MCF 10A (cell line): ENCODE measurements at places on chromosomes 3 and 15. TPM values are rescaled to one million over a fixed set of nuclear protein-coding genes. Genes with fewer than 3 reads are reported as not detected.

DNA sequence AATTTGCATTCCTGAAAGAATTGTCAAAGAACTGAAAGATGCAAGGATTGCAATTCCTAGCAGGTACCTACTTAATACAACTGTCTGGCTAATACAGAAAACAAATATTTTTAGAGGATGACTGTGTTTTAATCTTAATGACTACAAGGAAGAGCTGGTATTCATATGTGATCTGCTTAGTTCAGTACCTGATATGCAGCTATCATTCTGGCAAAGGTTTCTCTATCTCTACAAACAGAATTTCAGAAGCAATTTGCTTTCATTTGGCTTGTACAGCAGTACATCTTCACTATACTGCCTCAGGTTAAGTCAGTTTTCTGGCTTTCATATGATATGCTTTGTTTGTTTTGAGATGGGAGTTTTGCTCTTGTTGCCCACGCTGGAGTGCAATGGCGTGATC is 51.3 kb downstream of the TBL1XR1 start:
- DNase-seq = no peak

DNA sequence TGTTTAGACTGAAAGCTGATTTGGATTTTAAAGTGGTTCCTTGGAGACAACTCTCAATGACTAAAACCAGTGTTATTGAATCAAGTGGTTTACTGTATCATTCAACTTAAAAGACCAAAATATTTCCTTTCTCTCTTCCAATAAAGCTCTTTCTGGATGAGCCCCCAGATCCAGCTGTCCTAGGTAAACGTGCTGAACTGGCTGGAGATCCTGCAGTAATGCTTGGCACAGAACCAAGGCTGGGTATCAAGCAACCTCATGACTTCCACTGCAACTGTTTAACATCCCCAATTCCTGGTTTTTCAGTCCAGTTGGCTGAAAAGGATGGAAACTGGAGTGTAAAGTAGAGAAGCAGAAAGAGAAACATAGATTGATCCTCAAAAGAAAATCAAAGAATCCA is 28.9 kb downstream of the SEC22C start:
- DNase-seq = no peak

DNA sequence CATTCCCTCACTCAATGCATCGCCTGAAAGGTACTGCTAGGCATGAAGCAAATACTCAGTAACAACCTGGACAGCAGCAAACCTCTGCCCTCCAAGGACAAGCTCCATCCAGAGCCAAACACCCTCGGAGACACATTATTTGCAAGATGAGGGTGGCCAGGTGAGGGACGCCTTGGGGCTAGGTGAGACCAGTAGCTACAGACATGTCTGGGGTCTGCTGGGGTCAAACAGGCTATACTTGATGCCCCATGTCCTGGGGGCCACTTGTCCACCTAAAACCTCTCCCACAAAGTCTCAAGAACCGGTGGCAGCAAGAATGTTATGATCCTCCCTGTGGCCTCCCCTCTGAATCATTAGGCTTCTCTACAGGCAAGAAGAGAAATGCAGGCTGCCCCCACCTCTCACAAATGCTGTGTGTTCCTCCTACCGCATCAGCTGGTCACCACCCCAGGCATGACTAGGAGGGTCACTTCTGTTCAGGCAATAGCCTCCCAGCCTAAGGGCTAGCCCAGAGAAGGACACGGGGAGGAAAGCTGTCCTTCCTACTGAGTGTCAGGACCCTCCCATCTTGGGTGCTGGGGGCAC is 54.3 kb downstream of the TBC1D2B start:
- DNase-seq = no peak

GRCh38 chr3:143576568-143577270 is 271.5 kb downstream of the SLC9A9 start:
- DNase-seq = no peak

SLC51A gene
- total RNA-seq = not detected in 2 replicates

IL20RB gene
- 158 and 163 TPM in 2 replicates for total RNA-seq
